ENCODE measurements at places on chromosomes 1 and 21.

DNA sequence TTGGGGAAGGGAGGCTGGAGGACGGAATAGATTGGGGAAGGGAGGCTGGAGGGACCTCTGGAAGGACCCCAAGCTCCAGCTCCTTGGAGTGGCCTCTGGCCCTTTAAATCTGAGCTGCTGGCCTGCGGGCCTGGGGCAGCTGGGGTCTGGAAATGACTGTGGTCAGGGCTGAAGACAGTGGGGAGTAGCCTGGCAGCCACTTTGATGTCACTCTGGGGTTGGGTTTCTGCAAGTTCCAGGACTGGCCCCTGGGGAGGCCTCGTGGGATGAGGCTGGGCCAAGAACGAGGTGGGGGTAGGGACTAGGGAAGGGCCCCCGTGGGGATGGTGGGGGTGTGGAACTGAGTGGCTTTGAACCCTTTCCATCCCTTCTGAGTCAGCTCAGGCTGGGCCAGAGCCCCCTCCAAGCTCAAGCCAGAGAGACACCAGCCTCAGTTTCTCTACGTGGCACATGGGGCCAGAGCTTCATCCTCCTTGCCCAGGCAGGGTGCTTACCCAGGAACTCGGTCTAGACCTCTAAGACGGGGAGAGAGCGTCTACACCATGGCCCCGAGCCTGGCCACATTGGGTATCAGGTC lies 59.7 kb downstream of the ALPL start:
- DNase-seq: no peak

DNA sequence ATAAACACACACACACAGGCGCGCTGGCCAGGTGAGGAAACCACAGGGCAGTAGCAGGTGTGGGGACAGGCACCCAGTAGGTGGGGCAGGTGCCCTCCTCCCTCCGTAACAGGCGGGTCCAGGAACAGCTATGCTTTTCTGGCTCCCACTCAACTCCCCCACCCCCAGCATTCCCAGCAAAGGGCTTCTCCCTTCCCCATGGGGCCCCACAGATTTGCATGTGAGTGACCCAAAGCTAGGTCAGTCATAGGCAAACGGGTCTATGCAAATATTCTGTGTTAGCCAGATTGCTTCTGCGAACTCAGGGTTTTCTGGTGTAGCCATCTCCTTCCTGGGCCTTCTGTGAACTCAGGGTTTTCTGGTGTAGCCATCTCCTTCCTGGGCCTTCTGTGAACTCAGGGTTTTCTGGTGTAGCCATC lies 114.2 kb downstream of the SIK1 start:
- no peak for DNase-seq

GRCh38 chr1:174995916-174996315 lies 3.8 kb upstream of the CACYBP start:
- no peak for DNase-seq

DNA sequence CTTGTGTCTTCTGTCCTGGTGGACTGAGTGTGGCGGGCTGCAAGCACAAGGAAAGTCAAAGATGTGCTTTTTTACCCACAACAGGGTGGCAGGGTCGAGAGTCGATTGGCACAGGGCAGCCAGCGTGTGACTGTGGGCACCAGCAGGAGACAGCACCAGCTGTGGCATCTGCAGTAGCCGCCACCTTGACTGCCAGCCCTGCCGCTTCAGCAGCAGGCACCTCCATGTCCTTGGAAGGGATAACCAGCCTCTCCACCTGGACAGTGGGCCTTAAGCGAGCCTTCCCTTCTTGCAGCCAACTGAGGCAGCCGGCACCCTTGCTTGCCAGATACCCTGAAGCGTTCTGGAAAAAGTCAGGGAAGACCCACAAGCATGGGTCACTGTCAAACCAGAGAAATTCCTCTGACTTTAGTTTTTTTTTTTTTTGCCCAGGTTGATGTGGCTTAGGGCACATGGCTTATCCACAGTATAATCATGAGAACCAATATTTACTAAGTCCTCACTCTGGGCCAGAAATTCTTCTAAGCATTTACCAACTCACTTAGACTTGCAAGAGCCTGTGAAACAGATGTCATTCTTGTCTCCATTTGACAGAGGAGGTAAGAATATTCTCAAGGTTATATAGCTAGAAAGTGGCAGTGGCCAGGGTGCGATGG lies 30.1 kb upstream of the PTGFRN start:
- DNase-seq: no peak

DNA sequence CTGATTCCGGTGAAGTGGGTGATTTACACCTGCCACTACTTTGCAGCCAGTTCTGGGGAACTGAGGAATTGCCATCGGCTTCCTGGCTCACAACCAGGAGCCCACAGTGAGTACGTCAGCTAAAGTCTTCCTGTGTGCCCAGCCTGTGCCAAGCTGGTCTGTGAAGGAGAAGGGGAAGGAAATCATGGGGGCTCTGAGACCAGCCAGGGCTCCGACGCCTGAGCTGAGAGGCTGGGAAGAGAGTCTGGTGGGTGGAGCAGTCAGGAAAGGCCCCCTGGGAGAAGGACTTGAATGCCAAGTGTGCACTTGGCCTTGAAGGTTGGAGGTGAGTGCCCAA lies 1.2 kb downstream of the LURAP1 start:
- no peak for DNase-seq

Measured in stimulated activated effector memory CD8-positive, alpha-beta T cell treated with anti-CD3 and anti-CD28 coated beads, Interleukin-12 subunit alpha, Interleukin-12 subunit beta, amount 100 ng/mL, for 72 hours (primary cell).